ENCODE measurements at places on chromosomes 2 and 18.
A peak's percentile ranks its signal among the peaks of the same experiment; 100 is the strongest.

DNA sequence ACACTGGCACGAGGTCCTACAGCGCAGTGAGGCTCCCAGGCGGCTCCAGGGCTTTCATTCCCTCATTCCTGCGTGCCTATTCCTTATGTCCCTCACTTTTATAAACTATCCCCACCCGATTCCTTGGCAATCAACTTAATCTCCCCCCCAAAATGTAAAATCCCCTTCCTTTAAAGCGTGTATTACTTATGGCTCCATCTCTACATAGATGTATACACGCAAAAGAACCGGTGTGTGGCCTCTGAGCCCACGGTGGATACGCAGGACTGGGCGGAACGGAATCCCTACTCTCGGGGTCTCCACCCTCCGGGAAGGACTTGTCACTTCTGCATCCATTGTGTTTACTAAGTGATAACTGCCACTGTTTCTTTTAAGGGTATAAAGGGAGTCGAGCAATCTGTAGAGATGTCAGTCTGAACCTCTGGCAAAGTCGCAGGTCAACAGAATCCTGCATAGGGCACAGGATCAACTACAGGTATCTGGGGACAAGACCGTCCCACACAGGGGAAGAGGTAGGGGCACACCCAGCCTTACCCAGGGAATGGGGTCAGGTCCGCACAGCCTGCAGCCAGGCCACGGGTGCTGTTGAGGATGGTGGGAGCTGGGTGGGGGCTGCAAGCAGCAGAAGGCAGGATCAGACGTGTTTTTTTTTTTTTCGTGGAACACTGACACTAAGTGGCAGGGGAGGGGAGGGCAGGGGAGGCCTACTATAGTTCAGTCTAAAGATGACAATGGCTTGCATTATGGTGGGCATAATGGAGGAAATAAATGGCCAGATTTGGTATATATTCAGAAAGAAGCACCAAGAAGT is 42.1 kb downstream of the HDLBP start:
- peak; percentile 43 for DNase-seq

- no peak for DNase-seq
Observed at GRCh38 chr2:238408615-238409340, 17.9 kb upstream of the ASB1 start.

DNA sequence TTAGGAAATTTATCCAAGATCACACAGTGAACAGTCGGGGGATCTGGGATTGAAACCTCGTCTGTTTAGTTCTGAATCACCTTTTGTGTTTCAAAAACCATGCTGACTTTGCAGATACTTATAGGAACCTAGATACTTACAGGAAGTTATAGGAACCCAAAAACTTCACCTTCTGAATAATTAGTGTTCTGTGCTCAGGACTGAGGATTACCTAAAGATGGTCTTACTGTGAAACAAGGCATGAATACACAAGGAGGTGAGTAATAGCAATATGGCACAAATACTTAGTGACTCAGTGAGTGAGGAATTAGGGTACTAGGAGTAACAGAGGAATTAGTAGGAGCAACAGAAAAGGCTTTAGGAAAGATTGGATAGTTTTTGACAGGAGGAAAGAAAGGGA is 145.5 kb downstream of the LRATD1 start:
- DNase-seq: no peak

DNA sequence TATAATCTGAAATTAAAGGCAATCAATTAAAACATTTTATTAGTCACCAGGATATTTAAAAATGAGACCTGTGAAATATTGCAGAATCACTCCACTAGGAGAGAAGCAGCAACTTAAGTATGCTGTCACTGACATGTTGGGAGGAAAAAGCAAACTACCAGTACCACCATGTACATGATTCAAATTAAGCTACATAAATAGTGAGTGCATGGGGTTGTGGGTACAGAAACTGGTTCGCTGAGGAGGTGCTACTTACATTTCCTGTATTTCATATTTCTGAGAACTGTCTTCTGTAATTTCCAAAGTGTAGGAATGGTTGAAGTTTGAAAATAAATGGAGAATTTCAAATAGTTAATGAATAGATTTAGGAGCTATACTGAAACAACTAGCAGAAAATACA is 7.9 kb upstream of the NR4A2 start:
- DNase-seq: peak; percentile 71

GRCh38 chr2:43105586-43106558 is 120.5 kb downstream of the ZFP36L2 start:
- peak; percentile 89 for DNase-seq

DNA sequence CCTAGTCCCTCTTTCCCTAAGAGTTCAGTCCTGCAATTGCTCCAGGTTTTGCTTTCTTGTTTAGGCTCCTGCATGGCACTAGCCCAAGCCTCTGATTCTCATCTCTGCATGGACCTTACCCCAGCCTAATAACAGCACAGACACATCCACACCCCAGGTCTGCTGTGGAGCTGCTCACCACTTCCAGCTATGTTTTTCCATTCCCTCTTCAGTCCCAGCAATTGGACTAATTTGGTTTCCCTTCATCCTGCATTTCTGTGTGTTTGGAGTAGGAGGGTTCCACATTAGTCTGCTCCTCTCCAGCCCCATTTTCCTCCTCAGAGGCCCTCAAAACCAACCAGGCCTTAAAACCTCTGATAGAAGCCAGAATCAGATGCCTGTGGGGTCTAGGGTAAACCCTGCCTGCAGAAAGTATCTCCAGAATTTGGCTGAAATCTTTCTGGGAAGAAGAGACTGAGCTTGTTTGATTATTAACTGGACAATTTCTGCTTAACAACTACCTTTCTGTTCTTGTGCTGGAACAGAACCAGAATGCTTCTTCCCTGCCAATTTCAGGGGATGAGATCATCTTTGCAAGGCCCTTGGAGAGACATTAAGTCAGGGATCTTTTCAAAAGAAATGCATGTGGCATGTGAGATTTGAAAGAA is 95.9 kb downstream of the GFPT1 start:
- no peak for DNase-seq

DNA sequence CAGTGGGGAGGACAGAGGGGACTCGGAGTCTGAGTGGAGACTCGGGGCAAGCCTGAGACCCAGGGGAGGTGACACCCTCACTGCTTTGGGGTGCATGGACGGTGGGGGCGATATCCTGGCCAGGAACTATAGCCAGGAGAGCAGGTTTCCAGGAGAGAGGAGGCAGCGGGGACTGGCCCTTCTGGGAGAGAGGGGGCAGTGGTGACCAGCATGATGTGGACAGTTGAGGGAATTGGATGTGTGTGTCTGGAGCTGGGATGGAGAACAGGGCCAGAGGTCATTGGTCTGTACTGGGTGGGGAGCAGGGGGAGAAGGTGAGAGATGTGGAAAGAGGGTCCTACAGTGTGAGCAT is 63.6 kb downstream of the ACKR3 start:
- DNase-seq: no peak

GRCh38 chr2:190578158-190579057 is 43.9 kb upstream of the NEMP2 start:
- peak; percentile 72 for DNase-seq

- DNase-seq: no peak
Observed at GRCh38 chr2:74593826-74594772, 39.6 kb downstream of the DOK1 start.

GRCh38 chr2:39289609-39290008 is 45.8 kb upstream of the CDKL4 start:
- no peak for DNase-seq

- DNase-seq: no peak
Observed at GRCh38 chr2:186771395-186771794, 77.5 kb downstream of the FAM171B start.

GRCh38 chr2:152086231-152086630 is 12.6 kb downstream of the CACNB4 start:
- DNase-seq: no peak

DNA sequence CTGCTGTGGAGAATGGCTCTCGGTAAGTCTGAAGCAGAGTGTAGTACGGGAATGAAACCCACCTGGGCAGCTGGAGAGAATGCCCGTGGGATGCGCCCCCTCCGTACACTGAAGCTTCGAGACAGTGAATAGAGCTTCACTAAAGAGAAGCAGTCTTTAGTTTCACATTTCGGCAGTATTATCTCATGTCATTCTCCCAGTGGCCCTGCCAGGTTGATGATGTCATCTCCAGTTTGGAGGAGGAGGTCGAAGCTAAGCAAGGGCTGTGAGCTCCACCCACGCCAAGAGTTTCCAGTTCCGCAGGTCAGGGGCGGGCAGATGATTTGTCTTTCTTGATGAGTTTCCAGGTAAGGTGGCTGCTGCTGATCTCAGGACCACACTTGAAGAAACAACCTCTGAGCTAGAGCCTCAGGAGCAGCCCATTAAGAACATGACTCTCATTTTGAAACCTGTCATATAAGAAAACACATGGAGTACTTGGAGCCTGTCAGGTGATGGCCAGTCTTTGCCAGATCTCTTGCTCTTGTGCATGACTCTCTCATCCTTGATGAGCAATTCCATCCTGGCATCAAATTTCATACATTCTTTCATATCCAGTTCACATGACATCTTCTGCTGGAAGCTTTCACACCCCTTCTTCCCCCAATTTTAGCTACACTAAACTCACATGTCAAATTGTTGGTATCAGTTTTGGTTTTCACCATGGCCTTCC is 475.0 kb downstream of the RNF144A start:
- peak; percentile 47 for DNase-seq

DNA sequence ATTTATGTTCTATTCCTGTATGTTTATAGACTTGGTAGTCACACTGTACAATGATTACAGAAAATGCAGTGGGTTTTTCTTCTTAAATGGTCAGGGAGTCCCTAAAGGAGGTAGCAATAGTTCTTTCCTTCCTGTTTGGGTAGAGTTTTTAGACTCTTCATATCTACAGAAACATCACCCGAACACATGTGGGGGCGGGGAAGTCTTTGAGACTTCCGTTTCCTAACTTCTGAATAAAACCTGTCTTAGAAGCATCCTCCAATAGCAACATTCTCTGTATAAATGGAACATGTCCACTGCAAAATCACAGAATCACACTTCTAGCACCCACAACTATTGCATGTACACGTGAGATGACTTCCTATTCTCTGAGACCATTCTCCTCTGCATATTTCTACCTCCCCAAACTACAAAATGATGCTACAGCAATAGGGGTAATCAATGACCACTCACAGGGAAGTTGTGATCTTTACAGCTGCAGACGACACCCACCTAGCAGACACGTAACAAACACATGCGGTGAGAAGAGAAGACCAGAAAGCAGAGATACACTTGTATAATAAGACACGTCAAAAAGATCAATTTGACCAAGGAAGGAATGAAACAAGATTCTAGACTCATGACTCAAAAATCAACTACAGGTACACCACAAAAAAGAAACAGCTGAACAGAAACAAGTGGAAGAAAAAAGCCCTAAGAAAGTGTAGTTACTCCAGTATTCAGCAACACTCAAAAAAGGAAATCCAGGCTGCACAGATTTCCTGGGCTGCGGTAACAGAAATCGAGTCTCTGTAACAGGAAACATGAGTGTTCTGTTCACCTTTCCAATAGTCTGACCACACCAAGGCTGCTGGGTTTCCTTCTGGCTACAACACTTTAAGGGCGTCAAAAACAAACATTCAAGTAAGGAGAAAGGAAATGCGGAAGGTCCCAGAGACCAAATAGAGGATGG is 120.4 kb downstream of the ZNF516 start:
- DNase-seq: peak; percentile 11

GRCh38 chr2:88127888-88128653 is at the start of gene FABP1:
Gene FABP1, minus strand, starts transcription at chr2:88128062. Its CDS starts 45 bp downstream, at chr2:88128017.
- DNase-seq: no peak
